ENCODE measurements at places on chromosomes 3 and 15.

DNA sequence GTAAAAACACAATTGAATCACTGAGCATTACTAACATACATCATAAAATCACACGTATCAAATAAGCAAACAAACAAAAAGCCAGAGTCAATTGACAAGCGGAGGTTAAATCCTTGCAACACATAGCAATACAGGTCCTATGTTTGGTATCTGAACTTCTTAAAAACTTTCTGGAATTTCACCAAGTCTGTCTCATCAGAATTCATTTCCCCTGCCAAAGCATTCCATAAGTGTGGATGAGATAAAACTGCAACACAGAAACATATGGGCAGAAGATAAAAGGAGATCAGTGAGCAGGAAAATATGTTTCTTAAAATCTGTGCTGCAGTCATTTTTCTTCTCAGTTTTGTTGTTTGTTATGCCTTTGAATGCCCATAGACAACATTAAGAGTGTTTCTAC lies 1155.5 kb downstream of the TBL1XR1 start:
- DNase-seq = no peak

- no peak for DNase-seq
These were observed 7.7 kb upstream of the FGD5 start for GRCh38 chr3:14810801-14811661.

- DNase-seq = no peak
These were observed 1.9 kb downstream of the TOP2B start for GRCh38 chr3:25662736-25663320.

DNA sequence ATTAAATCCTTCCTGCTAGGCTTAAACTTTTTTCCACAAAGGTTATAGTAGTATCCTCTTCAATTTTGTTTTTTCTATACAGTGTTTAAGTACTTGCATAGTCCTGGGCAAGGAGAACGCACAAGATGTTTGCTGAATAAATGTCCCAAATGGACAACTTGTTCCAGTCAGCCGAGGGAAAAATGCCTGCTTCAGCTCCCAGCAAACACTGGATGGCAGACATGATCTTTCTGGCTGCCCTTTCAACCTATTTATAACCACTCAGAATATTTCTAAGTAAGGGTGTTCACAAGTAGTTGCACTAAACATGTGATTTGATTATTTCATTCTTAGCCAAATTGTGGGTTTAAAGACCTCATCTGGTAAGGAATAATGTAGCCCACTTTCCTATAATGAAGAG lies 29.8 kb downstream of the GNB4 start:
- DNase-seq = no peak

DNA sequence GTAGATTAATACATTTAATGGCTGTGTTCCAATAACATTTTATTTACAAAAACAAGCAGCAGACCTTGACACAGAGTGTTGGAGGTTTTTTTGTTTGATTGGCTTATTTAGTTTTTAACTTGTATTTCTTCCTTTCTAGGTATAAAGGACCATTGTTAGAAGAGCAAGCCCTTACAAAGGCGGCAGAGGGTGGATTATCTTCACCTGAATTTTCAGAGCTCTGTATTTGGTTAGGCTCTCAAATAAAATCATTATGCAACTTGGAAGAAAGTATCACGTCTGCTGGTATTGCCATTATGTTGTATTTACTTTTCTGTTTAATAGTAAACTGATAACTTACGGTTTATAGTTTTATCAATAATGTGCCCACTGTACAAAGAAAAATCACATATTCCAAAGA lies 10.0 kb downstream of the FAM98B start:
- DNase-seq = no peak

- DNase-seq = no peak
These were observed 63.8 kb upstream of the CTSH start for GRCh38 chr15:79008659-79009058.

- DNase-seq = no peak
These were observed 9.1 kb downstream of the NR1D2 start for GRCh38 chr3:23954144-23954543.

- DNase-seq = no peak
These were observed 14.9 kb downstream of the CBLB start for GRCh38 chr3:105853801-105854432.

DNA sequence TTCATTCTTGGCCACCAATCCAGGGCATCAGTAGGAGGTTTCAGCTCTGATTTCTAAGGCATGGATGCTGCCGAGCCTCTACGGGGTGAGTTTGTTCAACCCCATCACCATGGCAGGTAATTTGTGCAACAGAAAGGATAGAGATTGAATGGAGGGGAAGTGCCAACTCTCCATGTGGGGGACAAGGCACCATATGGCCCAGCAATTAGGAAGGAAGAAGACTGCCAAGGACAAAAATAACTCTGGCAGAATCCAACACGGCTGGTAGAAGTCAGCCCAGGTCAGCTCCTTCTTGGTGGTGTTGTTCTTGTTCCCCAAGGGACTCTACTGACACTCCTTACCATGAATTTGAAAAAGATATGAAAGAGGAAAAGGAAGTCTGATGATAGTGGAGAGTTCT lies 503.9 kb downstream of the MAGI1 start:
- no peak for DNase-seq

DNA sequence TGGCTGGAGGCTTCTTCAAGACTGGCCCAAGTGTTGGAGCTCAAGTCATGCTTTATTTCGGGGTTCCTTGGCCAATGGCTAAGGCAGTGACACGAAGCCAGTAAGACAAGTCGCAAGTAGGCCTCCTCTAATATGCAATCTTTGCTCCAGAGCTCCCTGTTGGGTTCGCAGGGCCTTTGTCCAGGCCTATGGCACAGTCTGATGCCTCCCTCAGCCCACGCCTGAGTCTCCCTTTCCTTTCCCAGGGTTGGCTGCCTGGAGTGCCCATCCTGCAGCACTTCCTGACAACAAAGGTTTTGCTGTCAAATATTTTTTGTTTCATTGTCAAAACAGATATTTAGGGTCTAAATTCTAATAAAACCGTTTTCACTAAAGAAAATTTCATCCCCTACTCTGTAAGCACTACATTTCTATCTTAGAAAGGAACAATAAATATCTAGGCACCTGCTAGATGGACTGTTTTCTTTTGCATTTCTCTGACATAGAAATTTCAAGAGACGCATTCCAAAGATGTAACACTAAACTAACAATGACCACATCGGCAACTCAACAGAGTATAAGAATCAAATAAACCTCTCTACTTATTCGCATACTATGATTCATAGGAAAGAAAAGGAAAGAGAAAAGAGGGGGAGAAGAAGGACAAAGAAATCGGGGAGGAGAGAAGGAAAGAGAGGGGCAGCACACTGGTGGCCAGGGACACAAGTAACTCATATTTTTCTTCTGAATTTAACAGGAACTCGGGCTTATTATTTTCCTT lies 393.1 kb upstream of the ATP11B start:
- no peak for DNase-seq

GRCh38 chr3:47512416-47513124 lies 942 bp downstream of the ELP6 start:
- DNase-seq = no peak

DNA sequence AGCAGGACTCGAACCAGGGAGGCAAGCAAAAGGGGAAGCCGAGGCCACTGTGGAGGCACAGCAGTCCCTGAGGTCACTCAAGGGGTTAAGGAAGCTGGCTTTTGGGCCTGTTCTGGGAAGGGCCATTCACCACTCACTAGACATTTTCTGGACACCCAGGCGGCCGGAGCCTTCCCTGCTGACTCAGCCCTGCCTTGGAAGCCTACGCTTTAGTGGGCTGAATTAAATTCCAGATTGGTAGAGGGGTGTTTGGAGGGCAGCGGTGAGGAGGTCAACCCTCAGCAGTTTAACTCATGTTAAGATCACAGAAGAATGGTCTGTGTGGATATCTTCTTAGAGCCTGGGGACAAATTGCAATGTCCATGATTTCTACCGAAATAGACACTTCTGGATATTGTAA lies 152.8 kb downstream of the GABRG3 start:
- no peak for DNase-seq

GRCh38 chr15:77482570-77482969 lies 61.9 kb downstream of the HMG20A start:
- no peak for DNase-seq

- no peak for DNase-seq
These were observed 105.2 kb upstream of the RNF7 start for GRCh38 chr3:141632779-141633374.

DNA sequence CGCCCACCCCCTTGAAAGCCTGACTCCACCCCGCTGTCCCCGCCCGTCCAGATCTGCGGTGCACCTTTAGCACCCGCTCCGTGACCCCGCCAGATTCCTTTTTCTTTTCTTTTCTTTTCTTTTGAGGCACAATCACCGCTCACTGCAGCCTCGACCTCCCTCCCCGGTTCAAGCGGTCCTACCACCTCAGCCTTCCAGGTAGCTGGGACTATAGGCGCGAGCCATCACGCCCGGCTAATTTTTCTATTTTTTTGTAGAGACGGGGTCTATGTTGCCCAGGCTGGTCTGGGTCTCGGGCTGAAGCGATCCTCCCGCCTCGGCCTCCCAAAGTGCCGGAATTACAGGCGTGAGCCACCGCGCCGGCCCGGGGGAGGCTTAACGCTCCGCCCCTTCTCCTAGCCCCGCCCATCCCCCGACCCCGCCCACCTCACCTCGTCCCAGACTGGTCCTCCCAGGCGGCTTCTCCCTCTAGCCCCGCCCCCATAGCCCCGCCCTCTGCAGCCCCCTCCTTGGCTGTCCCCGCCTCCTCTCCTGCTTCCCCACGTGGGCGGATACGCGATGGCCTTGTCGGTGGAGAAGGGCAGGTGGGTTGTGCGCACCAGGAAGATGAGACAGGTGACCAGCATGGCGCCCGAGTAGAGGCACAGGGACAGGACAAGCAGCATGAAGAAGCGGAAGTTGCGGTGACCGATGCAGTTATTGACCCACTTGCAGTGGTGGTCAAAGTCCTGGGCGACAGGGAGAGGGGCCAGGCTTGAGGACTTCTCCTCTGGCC lies 3.2 kb downstream of the ZDHHC19 start:
- DNase-seq = peak; percentile 39

GRCh38 chr3:39005295-39005694 lies 46.4 kb downstream of the SCN11A start:
- no peak for DNase-seq

DNA sequence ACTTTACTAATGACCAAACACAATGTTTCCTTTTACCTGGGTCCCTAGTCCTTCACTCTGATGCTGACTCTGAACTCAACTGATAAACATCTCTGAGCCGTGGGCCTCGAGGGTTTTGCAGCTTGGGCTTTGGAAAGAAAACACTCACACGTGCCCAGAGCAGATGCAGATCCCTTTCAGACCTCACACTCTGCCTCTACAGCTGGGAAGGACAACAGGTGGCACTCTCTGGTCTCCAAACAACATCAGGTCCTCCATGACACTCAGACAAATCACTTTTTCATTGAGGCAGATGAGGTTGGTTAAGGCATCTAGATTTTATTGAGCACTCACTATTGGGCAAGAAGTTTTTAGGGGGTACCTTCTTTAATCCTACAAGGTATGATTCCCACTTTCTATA lies 64.7 kb upstream of the NTRK3 start:
- DNase-seq = no peak

DNA sequence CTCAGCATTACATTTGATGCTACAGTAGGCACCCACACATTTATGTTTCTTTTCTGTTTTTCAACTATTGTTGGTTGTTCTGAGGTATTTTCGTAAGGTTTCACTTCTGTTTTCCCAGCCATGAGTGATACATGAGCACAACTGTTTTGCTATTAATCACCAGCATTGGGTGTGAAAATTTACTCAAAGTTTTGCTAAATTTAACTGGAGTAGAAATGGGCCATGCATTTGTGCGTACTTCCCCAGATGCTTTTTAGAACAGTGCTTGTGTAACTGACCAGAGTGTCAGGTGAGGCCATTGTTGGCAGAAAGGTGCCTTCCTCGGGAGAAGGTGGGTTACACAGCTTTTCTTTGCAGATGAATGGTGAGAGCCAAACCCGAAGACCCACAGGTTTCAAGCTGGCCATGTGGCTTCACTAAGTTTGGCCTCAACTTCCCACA lies 70.4 kb downstream of the ST6GAL1 start:
- DNase-seq = no peak

DNA sequence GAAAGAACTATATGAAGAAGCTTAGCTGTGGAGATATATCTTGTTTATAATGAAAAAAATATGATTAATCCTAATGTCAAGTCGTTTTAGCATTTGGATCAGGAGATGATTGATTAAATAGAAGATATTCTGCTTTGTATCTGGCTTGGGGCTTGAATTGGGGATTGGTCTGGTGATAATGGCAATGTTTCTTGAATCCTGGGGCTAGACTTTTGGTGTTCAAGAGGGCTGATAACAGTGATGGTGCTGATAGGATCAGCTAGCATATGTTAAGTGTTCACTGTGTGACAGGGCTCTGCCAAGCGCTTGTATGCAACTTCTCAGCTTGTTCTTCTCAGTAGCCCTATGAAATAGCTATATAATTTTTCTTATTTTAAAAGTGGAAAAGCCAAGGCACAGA lies 20.2 kb downstream of the CNOT10 start:
- no peak for DNase-seq

GRCh38 chr3:42880601-42881451 lies 5.1 kb upstream of the CYP8B1 start:
- DNase-seq = peak; percentile 69

DNA sequence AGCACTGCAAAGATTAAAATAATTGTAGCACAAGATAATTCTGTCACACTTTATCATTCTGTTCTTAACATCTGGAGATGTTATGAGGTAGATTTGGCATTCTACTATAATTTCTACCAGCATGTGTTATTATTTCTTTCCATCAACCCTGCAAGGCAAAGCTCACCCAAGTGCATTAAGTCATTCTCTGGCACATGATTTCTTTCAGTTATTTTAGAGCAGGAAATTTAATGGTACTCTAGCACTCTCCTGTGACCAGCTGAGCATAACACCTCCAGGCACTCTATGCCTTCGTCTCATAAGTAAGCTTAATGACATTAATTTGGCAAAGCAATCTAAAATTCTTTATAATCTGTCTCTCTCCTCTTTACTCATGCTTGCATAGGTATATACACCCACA lies 300.2 kb upstream of the GPR149 start:
- DNase-seq = no peak

DNA sequence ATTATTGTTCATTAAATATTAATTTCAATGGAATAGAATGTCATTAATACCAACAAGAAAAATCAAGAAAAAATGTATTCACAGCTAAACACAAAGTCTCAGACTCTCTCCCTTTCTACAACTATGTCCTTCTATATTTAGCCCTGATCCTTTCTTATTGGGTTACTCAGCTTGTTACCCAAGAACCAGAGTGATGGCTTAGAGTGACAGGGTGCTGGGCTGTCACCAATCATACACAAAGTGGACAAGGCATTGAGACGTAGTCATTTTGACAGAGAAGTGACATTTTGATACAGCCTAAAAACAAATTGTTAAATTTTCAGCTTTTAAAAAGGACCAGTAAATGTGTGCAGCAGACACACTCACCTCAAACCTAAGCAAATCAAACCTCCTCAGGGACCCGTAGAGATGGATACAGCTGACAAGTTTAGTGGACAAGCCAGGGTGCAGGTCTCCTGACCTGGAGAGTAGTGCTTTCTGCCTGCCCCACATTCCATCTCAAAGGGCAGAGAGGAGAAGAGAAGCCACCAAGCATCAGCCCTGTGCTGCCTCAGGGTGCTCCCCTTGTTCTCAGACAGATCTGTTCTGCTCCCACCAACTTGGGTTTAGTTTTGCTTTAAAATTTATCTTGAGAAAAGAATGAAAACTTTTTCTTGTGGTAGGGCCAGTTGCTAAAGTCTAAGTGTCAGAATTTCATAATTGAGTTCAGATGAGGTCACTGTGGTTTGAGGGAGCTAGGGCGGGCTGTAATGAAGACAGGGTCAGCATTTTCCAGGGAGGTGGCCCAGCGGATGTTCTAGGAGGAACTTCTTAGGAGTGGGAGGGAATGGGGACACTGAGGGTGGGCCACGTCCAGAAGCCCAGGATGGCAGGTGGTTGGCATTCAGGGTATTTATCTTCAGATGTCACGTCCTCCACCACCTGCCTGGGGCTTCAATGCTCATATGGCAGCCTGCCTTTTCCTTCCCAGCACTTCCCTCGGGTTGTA lies 136.5 kb upstream of the TBL1XR1 start:
- no peak for DNase-seq
